ENCODE measurements at places on chromosomes 1 and 21.

DNA sequence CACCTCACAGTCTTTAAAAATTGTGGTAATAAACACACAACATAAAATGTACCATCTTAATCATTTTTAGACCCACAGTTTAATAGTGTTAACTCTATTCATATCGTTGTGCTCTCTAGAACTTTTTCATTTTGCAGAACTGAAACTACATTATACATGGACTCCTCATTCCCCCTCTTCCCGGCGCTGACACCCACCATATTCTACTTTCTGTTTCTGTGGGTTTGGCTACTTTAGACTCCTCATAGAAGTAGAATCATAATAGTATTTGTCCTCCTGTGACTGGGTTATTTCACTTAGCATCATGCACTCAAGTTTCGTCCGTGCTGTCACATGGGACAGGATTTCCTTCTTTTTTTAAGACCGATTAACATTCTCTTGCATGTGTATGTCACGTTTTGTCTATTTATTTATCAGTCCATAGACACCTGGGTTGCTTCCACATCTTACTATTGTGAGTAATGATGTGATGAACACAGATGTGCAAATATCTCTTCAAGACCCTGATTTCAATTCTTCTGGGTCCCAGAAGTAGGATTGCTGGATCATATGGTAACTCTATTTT is 62.9 kb upstream of the TMPRSS2 start:
- no peak for DNase-seq

DNA sequence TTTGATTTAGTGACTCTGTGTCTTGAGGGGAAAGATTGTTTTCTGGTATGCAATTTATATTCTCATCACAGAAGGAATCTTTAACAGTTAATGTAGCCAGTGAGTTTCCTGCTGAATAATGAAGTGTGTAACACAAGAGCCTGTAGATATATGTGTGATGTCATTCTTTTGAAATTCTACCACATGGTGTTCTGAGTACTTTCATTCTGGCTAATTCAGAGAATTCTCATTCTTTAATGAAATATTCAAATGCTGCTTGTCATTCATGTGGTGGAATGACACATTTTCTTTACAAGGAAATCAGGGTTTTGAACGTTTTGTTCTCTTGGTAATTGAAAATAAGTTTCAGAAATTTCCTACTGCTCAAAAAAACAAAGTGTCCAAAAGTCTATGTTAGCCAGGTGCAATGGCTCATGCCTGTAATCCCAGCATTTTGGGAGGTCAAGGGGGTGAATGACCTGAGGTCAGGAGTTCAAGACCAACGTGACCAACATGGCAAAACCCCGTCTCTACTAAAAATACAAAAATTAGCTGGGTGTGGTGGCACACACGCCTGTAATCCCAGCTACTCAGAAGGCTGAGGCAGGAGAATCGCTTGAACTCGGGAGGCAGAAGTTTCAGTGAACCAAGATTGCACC is 79.6 kb downstream of the MAP3K21 start:
- no peak for DNase-seq

GRCh38 chr1:115828101-115829022 is 12.6 kb downstream of the NHLH2 start:
- no peak for DNase-seq

- no peak for DNase-seq
Measured at GRCh38 chr1:93625582-93626327, 55.9 kb downstream of the BCAR3 start.

GRCh38 chr1:20962576-20963258 is 175.6 kb upstream of the HP1BP3 start:
- no peak for DNase-seq

- DNase-seq = peak; percentile 41
Measured at GRCh38 chr1:156608036-156608674, 6.9 kb upstream of the GPATCH4 start.

DNA sequence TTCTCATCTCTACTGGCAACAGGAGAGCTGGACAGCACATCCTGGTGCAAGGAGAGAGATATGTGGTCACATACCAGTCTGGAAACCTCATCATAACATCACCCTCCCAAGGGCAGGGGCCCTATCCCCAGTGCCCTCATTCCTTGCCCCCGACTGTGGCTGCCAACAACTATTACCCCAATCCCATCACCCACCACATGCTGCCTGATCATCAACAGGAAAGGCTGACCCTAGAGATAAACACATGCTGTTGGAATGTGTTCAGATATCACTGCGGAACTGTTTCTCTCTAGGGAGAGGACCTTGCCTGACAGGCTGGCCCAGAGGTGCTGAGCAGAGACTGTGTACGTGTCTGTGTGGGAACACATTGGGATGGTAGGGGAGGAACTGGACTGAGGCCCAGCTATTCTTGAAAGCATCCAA is 4.5 kb upstream of the INKA2 start:
- no peak for DNase-seq

- DNase-seq = no peak
Measured at GRCh38 chr21:34908419-34909055, 140.6 kb downstream of the RUNX1 start.

DNA sequence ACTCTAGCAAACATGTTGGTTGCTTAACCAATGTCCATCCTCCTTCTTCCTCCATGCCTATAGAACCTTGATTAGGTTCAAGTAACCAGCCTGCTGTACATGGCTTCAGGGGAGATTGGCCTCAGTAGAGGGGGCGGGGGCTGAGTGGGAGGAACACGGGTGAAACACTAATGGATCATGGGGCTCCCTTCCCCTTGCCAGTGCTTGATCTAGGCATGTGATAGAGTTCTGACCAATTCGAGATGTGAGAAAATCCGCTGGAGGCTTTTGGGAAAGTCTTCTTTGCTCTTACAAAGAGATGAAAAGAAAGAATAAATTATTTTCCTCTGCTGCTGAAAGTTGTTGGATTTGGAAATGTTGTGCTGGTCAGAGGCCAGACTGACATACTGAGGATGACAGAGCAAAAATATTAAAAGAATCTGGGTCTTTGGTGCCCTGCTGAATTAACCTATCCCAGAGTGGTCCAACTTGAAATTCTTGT is 5.2 kb upstream of the OTUD7B start:
- DNase-seq = no peak

- DNase-seq = no peak
Measured at GRCh38 chr1:240138867-240139266, 47.2 kb downstream of the FMN2 start.

Data from stimulated activated CD8-positive, alpha-beta memory T cell treated with anti-CD3 and anti-CD28 coated beads, Interleukin-15, amount 100 ng/mL, for 1 hour (primary cell).